Stimulated activated CD8-positive, alpha-beta memory T cell treated with anti-CD3 and anti-CD28 coated beads, Interleukin-4, amount 100 ng/mL, for 4 hours (primary cell): ENCODE measurements at places on chromosomes 1 and 21.
A peak's percentile ranks its signal among the peaks of the same experiment; 100 is the strongest.

GRCh38 chr1:230208619-230209261 is 141.7 kb downstream of the GALNT2 start:
- DNase-seq, result peak; percentile 46

DNA sequence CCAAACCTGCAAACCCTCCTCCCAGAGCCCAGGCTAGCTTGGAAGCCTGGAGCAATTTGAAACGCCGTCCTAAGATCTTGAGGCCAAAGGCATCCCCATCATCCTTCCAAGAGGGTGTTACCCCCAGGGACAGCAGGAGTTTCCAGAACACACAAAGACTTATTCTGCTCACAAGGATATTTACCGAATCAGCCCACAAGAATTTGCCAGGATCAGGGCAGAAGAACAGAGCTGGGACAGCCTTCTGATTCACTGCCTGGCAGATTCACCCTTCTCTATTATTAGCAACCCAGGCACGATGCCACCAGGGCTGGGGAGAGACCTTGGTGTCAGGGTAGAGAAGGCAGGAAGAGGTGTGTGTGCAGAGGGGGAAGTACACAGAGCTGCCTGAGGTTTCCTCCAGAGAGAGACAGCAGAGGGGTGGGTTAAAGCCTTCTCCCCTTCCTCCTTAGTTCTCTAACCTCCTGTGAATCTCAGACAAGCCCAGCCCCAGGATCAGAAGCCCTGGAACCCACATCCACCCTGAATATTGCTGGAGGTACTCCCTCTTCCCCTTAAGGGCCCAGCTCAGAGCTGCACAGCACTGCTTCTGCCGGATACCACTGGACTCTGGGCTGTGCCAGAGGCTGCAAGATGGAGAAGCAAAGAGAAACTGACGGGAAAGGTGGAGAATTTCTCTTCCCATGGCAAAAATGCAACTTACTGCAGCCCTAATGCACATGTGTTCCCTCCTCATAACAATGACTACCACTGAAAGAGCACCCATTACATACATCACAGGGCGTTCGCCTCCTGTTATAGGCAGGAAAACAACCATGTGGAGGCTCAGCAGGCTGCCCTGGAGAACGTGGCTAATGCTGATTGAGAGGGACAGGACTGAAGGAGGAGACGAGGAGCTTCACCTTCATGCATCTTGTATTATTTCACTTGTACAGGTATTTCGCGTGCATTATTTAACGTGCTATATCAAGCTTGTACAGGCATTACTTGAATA is 61.8 kb downstream of the ITPKB start:
- no peak for DNase-seq

DNA sequence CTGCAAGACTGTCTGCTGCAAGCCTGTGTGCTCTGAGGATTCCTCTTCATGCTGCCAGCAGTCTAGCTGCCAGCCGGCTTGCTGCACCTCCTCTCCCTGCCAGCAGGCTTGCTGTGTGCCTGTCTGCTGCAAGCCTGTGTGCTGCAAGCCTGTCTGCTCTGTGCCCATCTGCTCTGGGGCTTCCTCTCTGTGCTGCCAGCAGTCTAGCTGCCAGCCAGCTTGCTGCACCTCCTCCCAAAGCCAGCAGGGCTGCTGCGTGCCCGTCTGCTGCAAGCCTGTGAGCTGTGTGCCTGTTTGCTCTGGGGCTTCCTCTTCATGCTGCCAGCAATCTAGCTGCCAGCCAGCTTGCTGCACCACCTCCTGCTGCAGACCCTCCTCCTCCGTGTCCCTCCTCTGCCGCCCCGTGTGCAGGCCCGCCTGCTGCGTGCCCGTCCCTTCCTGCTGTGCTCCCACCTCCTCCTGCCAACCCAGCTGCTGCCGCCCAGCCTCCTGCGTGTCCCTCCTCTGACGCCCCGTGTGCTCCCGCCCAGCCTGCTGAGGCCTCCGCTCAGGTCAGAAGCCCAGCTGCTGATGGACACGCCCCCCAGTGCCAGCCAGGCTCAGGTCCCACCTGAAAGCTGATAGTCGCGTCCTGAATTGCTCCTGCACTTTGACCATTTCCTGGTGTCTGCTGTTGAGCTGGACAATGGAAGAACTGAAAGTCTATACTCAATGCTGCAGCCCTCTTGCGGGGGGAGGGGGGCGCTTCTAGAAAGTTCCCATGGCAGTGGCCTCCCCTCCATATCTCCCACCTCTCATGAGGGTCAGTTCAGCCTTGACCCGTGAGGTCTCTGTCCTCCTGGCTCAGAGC is 1.2 kb downstream of the KRTAP10-4 start:
- DNase-seq, result no peak

- DNase-seq, result no peak
Measured at GRCh38 chr1:206554211-206554610, 46.9 kb downstream of the RASSF5 start.

GRCh38 chr1:231232870-231233734 is 7.9 kb upstream of the GNPAT start:
- no peak for DNase-seq

- DNase-seq, result no peak
Measured at GRCh38 chr1:43321331-43321891, 16.2 kb upstream of the MPL start.

- DNase-seq, result peak; percentile 81
Measured at GRCh38 chr1:202160377-202160940, at the start of gene PTPN7. PTPN7 (minus strand) TSS chr1:202160602; CDS start chr1:202159402, 1,200 bp downstream.

DNA sequence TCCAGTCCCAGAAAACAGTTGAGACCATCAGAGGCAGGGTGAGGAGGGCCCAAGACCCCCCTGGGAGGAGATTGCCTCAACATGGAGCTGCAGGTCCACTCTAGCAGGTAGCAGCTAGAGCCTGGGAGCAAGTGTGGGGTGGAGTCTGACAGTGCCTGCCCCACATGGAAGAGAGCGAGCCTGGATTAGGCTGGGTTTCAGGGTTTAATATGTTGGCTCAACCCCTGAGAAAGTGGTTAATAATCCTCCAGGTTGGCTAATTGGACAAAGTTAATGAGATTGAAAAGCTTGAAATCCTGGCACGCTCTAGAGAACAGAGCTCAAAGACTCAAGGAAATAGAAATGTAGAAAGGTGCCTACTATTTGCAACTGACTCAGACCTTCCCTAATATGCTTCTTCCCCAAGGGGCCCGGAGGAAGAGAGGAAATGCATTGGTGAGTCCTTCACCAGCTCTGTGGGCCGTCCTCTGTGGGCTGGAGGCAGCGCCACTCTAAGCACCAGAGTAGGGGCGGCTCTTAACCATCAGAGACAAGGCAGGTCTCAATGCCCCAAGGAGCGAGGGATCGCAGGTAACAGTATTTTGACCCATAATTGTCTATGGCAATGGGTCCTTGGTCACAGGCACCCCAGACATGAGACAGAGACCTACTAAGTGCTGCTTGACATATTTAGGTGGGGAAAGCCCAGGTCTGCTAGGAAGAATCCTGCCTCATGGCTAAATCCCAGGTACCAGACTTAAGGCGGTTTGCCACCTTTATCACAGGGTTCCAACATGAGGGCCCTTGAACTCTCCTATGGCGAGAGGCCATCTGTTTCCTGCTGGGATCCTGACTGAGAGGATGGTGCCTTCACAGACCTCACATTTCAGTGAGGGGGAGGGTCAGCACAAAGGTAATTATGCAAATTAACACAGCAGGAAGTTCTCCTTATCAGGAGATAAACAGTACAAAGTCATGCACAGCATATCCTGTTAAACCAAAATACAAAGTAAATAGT is 33.8 kb downstream of the RSPH1 start:
- DNase-seq, result no peak

DNA sequence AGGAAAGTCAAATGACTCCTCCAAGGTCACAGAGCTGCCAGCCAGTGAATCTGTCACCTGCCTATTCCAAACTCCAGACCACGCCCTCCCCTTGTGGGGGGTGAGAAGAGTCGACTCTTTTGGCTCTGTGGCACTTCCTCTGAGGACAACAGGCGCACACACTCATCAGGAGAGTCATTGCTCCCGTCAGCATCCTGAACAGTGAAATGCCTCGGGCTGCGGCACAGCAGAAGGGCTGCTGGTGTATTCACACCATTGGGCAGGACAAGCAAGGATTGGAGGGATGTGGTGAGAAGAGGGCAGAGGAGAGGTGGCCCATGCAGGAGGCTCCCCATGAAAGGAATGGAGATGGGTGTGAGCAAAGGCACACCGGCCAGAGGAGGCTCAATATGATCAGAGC is 239.0 kb downstream of the TOMM20 start:
- DNase-seq, result no peak

GRCh38 chr1:201480231-201481003 is 11.4 kb upstream of the PHLDA3 start:
- DNase-seq, result no peak

DNA sequence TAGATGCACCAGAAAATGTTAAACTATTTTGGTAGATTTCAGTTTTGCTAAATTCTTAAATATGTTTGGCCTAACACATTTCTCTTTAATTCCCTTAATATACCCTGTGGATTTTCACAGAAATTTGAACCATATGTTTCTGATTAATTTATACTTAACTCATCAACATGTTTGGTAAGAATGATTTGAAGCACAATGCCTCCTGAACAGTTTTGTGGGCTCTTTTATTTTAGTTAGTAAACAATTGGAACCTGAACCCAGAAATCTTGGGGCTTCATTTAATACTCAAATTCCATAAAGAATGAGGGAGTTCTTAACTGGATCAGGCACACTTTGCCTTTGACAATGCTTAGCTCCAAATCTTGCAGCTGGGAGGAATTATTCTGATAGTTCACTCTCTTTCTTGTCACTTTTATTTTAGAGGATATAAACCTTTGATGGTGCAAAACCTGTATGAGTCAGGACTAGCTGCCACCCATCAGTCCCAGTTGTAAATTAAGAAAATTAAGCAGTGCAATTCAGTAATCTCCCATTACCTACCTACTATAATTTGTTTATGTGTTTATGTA is 24.6 kb upstream of the LYPLAL1 start:
- DNase-seq, result no peak

DNA sequence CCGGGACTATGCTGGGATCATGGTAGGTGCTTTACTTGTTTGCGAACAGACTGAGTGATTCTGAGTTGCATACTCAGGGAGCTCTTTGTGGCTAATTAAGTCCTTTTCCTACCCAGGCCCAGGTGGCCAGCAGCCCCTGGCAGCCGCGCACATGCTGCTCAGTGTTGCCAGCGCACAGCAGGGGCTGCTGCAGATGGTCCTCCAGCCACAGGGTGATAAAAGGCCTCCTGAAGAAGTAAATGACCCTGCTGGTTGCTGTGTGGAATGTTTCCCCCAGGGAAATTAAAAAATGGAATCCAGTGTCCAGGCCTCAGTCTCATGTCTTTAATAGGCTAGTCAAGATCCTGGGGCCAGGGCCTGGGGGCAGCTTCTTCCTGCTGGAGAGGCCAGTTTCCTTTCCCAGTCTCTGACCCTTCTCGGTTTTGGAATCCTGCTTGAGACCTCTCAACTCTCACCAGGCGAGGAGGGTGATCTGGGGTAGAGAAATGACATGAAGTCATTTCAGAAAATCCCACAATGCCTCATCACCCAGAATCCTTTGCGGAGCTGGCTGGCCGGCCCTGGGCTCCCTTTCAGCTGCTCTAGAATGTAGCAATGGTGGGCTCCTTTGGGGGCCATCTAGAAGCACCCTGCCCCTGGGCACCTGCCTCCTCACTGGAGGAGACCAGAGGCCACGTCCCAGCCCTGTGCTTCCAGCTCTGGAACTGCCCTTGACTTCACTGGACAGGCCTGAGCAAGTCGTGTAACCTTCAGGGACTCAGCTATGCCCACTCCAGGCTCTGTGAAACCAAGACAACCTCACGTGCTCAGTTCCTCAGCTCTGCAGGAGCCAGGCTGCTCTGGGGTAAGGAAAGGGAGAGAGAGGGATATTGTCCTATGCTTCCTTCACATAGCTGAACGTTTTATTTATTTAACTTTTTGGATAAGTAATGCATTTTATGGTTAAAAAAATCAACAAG is 131.4 kb downstream of the MRPS6 start:
- no peak for DNase-seq

DNA sequence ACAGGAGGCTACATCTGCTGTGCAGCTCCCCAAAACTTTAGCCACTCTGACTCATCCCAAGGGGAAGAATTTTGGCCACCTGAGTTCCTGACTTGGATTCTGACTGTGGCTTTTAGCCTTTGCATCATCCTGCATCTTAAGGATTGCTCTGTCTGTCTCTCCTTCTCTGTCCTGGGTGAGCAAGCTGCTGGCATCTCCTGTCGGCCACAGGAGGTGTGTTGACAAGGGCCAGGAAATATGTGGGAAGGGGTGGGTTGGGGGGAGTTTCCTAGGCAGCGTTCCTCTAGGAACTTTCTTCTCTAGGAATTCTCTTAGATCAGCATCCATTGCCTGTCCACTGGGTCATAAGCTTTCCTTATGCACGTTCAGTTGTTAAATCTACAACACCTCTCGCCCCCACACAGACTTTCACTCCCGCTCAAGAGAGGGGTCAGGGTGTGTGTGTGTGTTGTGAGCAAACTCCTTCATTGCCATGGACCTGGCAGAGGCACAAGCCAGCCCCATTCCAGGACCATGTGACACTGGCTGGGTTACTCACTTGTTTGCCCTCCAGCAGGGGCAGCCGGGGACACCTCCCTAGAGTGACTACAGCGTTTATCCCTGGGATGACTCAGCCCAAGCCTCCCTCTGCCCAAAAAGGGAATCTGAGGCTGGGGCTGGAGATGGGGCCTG is 145.0 kb upstream of the DUSP10 start:
- no peak for DNase-seq

GRCh38 chr1:236959112-236959511 is 45.1 kb downstream of the MT1HL1 start:
- no peak for DNase-seq

- DNase-seq, result no peak
Measured at GRCh38 chr21:25581582-25581981, 25.7 kb downstream of the MRPL39 start.

GRCh38 chr1:64030411-64030810 is 173.0 kb upstream of the UBE2U start:
- no peak for DNase-seq

DNA sequence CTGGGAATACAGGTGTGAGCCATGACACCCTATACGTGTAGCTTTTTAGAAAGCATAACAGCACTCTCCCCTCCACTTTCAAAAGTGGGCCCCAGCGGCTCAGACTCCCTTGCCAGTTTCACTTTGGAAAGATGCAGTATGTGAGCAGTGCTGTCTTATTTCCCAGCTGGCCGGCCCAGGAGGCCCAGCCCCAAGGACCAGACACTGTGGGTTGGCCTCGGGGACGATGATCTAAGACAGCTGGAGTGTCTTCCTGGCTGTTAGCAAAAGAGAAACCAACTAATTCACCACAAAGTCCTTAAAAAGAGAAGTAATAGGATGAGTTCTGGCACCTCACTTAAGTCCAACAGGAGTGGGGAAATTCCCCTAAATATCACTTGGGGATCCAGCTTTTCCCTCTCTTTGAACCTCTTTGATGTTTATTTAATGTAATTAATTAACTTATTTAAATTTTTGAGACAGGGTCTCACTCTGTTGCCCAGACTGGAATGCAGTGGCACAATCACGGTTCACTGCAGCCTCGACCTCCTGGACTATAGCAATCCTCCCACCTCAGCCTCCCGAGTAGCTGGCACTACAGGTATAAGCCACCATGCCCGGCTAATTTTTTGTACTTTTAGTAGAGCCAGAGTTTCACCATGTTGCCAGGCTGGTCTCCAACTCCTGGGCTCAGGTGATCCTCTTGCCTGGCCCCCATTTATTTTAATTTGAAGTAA is 17.6 kb upstream of the CLIC4 start:
- DNase-seq, result no peak
